Hematopoietic multipotent progenitor cell treated with erythropoietin and hydrocortisone succinate and interleukin-3 and kit ligand, for 15 days (in vitro differentiated cells): ENCODE measurements at places on chromosomes 6 and 20.

- DNase-seq, result no peak
Observed at GRCh38 chr20:48198929-48199451, 413.7 kb upstream of the SULF2 start.

DNA sequence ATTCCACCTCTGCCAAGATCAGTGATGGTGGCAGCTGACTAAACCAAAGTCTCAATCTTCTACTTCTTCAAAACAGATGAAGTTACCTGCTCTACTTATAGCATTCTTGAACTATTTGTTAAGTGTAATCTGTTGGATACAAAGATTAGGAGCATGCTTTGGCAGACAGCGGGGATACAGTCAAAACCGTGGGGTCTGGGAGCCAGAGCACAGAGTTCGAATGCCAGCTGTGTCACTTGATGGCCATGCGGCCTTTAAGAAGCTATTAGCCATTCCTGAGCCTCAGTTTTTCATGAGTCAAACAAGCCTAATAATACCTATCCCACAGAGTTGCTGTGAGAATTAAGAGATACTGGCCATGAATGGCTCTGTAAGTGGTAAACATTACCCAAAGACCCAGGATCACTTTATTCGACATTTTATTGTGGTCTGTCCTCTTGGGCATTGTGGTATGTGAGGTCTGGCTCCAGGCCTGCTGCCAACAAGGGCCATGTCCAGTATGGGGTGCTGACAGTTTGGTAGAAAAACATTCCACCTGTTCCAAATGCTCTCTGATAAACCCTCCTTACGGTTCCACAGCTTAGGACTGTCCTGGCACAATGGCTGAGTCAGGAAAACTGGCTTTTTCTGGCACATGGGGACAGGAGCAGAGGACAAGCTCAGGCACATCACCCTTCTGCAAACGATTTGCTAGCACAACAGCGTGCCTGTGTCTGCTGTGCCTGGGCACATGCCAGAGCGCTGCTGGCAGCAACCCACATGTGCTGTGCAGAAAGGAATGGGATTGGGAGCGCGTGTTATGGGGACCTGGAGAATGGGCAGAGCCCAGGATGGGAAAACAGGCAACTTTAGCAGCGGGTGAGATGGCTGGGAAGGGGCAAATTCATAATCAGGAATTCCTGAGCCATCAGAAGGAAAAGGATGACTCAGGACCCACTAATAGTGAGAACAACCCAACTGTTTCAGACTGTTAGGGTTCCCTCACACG lies 15.7 kb upstream of the FAM83C start:
- DNase-seq, result no peak

GRCh38 chr6:33697845-33698244 lies 13.7 kb downstream of the UQCC2 start:
- no peak for DNase-seq

DNA sequence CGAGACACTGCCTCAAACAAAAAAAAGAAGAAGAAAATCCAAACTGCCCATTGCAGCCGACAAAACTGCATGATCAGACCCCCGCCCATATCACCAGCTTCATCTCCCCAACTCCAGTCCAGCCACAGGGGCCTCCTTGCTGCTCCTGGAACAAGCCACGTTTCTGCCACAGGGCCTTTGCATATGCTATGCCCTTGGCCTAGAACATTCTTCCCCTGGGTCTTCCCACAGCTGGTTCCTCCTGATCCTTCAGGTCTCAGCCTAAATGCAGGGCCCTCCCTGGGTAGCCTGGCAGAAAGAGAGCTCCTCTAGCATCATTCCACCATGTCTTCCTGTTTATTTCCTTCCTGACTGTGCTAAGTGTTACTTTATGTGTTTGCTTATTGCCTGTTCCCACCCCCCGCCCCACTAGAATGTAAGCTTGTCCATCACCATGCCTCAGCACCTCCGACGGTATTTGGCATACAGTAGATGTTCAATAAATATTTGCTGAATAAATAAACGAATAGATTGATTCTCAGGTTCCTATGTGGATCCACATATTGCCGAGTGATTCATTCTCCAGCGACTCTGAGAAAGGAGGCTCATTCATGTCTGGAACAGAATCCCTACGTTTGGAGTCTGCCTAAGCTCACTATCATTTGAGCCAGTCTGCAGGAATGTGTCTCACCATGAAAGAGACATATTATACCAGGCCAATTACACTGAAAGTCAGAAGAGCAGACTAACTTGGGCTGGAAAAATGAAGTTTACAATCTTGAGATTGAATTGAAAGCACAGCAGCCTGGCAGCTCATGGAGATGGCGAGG lies 56.1 kb downstream of the NFATC2 start:
- no peak for DNase-seq

DNA sequence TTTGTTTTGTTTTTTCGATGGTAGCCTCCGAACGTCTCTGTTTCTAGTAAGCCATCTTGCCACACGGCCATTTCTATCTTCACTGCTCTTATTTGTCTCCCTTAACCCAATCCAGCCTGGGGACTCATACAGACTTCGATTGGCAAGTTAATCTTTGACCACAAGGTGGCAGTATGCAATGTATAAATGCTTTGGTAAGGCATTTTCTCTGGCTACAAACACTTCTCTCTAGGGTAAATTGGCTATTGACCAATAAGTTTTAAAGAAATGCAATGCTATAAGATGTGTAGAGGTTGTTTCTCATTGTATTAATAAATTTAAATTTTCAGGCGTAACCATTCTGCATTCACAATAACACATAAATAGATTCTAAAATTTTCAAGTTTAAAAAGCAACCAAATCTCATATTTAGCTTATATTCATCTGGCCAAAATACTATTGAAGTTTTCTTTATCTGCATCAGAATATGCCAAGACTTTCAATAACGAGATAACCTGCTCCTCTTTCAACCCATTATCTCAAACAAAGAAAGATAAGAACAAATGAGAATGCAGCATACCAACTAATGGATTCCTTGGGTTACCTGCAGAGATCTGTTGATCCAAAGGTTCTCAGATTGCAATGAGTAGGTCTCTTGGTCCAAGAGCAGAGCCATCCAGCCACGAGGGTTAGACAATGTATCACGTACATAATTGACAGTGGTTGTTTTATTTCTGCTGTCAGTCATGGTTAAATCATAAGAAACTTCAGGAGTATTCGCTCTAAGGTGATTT lies 231.9 kb downstream of the PKHD1 start:
- DNase-seq, result peak; percentile 55

- DNase-seq, result no peak
Observed at GRCh38 chr6:146859795-146860495, 261.2 kb downstream of the ADGB start.

- no peak for DNase-seq
Observed at GRCh38 chr6:107488875-107489635, 862 bp upstream of the SOBP start.

DNA sequence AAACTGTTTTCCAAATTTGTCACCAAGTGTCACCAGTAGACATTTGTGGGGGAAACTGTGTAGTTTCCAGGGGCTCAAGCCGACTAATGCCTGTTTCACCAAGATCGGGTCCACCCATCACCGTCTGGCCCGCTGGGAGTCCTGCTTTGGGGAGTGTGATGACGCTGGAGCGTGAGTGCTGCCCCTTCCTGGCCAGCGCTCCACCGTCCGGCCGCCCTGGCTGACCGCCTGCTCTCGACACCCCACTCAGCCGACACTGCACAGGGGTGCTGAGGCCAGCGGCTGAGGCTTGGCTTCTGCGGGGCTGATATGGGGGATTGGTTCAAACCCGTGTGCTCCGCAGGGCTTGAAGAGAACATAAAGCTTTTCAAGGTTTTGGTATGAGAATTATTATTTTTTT lies 160.1 kb downstream of the SMOC2 start:
- no peak for DNase-seq

- no peak for DNase-seq
Observed at GRCh38 chr20:61049684-61050083, 202.4 kb upstream of the CDH4 start.

DNA sequence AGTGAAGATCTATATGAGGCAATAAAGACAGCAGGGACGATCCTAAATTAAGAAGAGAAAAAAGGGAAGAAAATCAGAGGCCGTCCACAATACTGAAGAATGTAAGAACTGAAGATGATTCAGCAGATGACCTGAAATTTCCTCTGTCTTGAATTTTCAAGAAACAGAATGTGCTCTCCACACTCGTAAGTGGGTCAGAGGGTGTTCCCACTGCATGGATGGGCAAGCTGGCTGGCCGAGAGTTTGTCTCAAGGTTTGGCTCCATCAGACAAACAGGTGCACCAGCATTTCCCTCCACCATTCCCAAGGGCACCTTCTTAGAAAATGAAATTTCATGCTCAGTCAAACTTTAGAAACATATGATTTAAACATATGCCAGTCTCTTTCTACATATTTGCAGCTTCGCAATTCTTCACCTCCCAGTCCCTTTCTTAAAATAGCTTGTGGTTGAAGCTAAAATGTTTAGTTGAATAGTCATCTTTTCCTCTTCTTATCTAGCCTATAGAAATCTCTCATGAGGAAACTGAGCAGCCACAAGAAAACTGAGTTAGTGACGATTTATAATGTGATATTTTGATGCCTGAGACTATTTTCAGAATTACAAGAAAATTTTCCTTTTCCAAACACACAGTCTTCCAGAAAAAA lies 576.4 kb downstream of the PRKN start:
- no peak for DNase-seq

DNA sequence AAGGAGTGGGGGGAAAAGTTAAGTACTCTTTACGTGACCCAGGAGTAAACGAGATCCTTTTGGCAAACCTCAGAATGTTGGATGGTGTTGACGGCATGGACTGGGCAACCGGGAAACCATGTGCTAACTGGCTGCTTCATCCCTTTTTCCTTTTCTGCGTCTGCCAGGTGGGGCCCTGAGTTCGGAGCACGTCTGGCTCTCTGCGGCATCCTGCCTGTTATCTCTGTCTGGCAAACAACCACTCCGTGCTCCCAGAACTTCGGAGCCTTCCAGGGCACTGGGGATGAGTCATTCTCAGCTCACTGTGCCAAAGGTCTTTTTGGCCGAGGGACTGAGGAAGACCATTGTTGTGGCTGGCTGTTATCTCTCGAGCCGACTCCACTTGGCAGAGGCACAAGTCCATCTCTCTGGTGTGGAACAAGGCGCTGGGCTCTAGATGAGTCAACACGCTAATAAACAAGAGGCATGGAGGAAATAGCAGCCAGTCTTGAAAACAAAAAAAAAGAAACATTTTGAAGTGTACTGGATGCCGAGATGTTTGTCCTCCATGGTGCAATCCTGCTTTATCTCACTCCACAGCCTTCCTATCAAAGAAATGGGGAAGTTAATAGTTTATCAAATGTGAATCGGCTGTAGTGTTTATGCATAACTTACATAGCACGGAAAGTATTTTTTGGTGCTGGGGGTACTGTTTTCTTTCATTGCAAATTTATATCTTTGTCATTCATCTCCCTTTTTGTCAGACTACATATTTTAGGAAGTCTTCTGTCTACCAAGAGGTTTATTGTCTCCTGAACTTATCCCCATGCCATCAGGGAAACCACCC lies 64.6 kb upstream of the TXNDC5 start:
- DNase-seq, result peak; percentile 68

DNA sequence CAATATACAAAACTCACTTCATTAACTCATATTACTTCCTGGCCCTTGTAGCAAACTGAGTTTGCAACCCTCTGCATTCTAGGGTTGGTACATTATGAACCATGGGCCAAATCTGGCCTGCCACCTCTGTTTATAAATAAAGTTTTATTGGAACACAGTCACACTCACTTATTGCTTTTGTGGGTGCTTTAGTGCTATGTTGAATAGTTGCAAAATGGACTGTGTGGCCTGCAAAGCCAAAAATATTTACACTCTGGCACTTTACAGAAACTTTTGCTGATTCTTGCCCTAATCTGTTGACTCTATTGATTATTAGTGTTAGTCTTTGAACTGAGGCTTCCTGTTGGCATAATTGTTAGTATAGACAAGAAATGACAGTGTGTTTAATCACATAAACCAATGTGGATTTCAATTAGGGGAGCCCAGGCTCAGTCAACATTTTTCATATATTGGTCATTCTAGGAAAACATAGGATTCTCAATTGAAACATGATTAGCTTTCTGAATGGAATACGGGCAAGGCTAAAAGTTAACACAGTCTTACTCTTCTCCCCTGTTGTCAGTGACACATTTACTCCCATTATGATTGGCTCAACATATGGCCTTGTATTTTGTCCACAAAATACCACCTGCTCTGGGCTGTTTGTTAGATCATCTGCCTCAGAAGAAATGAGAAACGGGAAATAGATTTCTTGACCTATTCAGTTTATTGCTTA lies 241.9 kb upstream of the ZFP64 start:
- no peak for DNase-seq

- DNase-seq, result no peak
Observed at GRCh38 chr6:35717449-35718374, 19.1 kb upstream of the ARMC12 start.

- no peak for DNase-seq
Observed at GRCh38 chr20:19633985-19634384, 124.1 kb upstream of the RIN2 start.

DNA sequence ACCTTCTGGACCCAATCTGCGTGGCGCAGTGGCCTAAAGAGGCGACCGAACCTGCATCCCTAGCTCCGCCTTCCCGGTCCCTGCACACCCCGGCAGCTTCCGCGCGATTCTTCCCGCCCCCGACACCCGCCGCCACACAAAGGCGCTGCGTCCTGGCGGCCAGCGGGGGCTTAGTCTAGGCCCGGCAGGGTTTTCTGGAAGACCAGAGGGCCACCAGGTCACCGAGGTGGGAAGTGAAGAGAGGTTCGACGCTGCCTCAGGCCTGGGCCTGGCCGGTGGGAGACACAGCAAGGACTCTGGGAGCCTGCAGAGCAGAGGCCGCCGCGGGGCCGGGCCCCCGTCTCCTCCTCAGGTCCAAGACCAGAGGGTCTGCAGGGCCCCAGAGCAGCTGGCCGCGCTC lies 154.9 kb downstream of the OR2B2 start:
- peak; percentile 33 for DNase-seq
